ENCODE measurements at places on chromosomes 2 and 18.

DNA sequence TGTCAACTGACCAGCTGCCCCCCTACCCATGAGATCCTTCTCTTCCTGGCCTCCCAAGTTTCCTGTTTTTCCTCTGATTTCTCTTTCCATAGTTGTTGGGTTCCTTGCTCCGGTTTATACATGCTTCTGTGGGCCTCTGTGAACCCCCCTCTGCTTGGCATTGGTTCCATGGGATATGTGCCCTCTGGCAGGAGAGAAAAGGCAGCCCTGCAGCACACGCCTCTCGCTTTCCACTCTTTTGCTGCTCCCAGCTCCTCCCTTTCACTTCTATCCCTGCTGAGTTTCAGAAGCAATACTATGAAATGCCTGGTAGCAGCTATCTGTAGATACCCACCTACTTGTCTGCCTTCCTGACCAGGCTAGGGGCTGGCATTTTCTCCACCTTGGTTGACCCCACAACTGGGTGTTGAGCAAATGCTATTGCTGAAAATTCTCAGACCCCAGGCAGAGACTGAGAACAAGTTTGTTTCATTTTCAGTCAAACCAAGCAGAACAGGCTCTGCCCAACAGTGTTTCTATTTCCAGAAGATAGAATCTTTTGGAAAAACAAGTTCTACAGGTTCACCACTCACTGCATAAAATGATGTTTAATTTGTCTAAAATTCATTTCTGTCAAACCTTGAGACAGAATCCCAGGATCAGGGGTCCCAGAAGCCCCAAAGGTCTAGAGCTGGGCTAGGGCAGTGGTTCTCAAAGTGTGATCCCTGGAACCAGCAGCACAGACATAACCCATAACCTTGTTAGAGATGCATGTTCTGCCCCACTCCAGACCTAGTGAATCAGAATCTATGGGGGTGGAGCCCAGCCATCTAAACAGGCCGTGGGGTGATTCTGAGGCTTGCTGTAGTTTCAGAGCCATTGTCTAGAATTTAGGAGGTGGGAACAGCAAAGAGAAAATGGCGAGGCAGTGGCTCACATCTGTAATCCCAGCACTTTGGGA lies 13.4 kb downstream of the CAPG start:
- no peak for DNase-seq

DNA sequence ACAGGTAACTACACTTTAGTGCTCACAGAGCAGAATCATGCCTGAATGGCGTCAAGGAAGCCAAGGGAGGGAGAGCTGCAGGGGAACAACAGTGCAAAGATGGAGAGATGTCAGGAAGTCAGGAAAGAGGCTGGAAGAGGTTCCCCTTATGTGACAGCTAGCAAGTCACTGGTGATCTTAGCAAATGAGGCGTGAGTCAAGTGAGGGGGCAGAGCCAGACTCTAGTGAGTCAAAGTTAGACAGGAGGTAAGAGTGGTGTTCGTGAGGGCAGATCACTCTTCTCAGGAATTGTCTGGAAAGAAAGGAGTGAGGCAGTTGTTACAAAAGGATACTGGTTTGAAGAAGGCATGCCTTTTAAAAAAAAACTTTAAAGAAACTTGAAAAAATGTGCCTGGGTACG lies 87.1 kb downstream of the MEP1B start:
- no peak for DNase-seq

DNA sequence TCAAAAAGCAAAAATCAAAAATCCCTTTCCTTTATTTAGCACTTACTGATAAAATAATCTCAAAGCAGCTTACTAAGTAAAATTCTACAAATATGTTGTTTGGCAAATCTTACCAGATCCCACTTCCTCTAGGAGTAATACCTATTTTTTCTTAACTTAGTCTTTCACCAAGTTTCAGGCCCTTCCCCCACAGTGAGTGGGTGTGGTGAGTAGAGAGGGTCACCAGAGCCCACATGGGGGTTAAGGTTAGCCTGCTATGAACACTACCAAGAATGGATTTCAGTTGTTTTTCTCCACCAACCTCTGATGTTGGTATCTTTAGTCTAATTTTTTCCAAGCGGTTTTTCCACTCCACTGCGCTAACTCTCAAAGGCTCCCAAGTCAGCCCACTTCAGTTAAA lies 23.2 kb downstream of the PIAS2 start:
- no peak for DNase-seq

- DNase-seq = no peak
Observed at GRCh38 chr2:215861607-215862350, 151.6 kb downstream of the MREG start.

GRCh38 chr2:220696280-220696669 lies 875.8 kb downstream of the EPHA4 start:
- DNase-seq = no peak

DNA sequence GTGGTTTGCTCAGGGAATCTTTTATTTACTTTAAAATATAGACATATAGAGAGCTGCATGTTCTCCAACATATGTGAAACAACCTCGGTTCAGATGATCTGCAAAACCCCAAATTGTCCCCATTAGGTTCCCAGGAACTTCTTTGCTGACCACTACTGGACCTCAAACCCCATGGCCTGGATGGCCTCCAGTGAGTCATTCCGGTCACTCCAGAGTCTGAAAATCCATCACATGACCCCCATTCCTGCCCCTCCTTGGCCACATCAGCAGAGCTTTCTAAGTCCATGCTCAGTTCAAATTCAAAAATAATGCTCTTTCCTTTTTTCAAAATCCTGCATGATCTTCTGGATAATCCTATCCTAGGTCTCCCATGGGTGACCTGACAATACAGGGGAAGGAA lies 271.0 kb downstream of the TNS1 start:
- no peak for DNase-seq

GRCh38 chr2:186882511-186883071 lies 33.6 kb upstream of the ZSWIM2 start:
- DNase-seq = no peak

- no peak for DNase-seq
Observed at GRCh38 chr2:223199531-223200515, 147.8 kb downstream of the KCNE4 start.

- DNase-seq = no peak
Observed at GRCh38 chr2:72263043-72263775, 115.5 kb upstream of the CYP26B1 start.

GRCh38 chr18:40738321-40738880 lies 1216.6 kb upstream of the PIK3C3 start:
- DNase-seq = no peak

GRCh38 chr2:37271376-37272067 lies 40.1 kb downstream of the NDUFAF7 start:
- DNase-seq = no peak

GRCh38 chr2:15355386-15355785 lies 205.7 kb downstream of the NBAS start:
- no peak for DNase-seq

GRCh38 chr2:88857951-88858411 lies 166.5 kb downstream of the RPIA start:
- no peak for DNase-seq

DNA sequence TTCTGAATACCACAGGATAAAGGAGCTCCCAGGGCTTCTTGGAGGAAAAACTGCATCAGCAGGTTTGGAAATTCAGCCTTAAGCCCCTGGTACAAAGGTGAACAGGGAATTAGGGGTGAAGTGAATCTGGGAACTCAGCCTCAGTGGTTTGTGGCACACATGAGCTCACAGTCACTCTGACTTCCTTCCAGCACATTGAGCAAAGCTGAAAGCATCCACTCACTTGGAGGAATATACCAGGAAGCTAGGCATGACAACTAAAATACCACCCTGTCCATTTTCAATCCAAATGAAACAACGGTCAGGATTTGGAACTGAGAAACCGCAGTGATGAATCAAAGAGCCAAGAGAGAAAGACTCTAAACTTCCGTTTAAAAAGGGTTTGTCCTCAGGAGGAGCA lies 216.1 kb downstream of the ICOS start:
- no peak for DNase-seq

DNA sequence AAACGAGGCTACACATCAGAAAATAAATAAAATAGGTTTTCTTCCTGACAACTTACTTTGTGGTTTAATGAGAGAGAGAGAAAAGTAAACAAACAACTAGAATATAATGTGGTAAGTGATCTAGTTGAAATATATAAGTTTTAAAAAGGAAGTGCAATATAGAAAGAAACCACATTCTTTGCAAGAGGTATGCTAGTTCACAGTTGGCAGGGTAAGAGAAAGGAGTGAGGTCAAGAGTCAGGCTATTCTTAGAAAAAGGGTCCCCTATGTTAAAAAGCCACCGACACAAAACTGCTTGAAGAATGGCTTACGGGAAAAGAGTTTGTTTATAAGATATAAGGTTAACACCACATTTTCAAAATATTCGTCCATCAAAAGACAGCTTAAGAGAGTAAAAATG lies 462.1 kb downstream of the ERBB4 start:
- DNase-seq = no peak

- DNase-seq = no peak
Observed at GRCh38 chr2:76019128-76019527, 308.4 kb upstream of the GCFC2 start.

- DNase-seq = no peak
Observed at GRCh38 chr18:63346031-63346430, 21.0 kb downstream of the KDSR start.

DNA sequence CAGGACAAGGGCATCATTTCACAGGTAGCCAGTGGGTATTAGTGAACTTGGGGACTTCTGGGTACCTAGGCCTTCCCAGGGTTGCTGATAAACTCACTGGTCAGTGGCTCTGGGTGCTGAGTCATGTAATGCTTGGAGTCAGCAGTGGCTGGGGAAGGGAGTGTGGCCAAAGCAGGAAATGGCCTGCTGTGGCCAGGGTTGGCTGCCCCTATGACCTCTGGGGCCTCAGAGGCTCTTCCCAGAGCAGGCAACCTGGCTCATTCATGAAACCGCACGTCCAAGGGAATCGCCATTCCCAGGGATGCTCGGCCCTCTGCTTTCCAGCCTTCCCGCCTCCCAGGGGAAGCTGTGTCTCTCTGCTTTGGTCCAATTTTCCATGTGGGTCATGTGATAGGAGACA lies 294.9 kb downstream of the DYSF start:
- DNase-seq = no peak

GRCh38 chr2:15042801-15043217 lies 410.3 kb downstream of the LRATD1 start:
- DNase-seq = no peak

GRCh38 chr2:224798180-224798579 lies 82.0 kb upstream of the CCDC195 start:
- no peak for DNase-seq

GRCh38 chr18:76476665-76477561 lies 18.1 kb downstream of the ZNF516 start:
- no peak for DNase-seq

DNA sequence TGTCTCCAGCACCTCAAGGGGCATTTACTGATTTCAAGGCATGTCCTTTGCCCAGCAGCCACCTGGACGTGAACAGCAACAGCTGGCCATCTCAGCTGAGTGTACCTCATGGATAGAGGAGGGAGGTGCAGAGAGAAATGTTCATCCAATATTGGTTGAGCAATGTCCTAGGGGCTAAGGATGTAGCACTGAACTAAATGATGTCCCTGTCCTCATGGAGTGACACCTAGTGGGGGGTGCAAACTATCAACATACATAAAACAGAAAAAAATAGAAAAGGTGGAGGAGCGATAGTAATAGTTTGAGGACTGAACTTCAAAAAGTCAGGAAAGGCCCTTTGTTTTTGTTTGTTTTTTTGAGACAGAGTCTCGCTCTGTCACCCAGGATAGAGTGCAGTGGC lies 4.8 kb upstream of the UGGT1 start:
- DNase-seq = no peak

DNA sequence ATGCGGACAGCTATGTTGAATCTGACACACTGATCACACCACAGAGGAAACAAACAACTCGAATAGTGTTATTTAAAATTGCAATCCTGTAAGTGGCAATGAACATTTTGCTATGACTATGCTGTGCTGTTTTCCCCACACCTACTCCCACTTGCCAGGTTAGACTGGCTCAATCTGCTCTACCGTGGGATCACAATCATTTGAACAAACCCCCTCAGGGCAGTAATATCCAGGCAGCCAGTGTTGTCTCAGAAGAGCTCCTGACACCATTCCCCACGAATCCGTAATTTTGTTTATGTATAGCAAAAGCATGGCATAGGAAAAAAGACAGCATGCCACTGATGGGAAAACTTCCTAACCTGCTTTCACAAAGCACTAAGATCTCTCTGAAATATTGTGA lies 284.3 kb downstream of the ERBB4 start:
- DNase-seq = no peak

DNA sequence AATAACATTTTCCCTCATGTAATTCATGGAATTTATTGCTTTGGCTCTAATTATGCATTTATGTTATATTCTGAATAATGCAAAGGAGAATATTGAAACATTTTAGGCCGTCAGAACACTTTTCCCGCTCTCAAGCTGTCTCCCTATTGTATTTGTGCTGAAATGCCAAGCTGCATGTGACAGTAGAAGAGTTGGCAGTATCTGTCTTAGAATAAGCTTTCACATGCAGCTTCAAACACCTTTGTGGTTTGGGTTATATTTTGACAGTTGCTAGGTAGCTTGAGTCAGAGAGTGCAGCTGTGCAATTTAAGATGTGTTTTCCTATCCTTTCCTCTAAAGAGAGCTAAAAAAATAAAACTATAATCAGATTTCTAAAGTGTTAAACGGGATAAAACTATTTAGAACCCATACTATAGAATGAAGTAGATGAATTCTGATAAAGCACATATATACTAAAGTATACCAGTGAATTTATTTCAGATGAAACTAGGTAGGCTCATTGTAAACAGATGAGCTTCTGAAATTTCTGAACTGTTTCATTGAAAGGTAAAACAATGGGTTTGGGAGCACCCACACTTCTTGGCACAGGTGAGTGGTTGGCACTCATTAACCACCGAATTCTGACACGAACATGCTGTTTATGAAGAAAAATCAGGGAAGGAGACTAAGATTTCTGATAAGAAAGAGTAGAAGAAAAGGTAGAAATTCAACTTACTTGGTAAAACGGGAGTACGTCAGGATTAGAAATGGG lies 43.4 kb downstream of the PLCL1 start:
- DNase-seq = no peak

DNA sequence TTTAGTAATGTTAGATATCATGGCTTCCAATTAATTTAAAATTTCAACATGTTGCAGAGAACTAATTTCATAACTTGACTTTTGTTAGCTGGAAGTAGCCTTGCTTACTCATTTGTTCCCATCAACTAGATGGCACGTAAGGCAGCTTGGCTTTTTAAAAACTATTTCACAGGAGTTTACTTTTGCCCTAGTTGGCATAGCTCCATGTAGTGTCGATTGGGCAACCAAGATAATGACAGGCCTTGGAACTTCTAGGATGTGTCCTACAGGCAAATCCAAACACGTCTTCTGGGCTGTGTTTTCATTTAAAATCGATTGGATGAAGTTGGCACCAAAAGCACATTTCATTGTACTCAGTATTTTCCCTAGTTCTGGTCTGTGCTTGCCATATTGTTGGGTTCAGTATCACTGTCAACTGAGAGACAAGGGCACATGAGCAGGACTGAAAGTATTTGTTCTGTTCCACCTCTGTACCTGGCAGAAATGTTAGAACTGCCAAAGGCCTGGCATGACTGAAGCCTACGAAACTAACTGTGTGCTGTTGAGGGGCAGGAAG lies 29.4 kb downstream of the HADHB start:
- peak; percentile 31 for DNase-seq

DNA sequence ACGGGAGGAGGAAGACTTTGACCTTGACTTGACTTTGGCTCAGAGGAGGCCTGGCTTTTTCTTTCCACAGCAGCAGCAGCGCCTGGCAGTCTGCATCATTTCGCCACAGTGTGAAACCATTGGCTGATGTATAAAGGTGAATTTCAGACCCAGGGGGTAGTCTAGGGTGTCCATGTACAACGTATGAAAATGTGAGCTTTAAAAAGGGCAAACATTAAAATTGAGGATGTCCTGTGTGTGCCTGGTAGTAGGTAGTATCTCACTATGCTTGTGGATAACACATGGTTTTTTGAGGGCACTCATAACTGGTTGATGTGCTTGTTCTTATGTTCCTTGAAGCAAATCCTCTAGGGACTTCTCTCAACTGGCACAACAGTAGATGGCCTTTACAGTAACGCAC lies 86.1 kb downstream of the LPIN1 start:
- DNase-seq = no peak

Measured in left hindlimb (tissue), 1 donor.